ENCODE measurements at places on chromosomes 12 and 14.
A peak's percentile ranks its signal among the peaks of the same experiment; 100 is the strongest.

DNA sequence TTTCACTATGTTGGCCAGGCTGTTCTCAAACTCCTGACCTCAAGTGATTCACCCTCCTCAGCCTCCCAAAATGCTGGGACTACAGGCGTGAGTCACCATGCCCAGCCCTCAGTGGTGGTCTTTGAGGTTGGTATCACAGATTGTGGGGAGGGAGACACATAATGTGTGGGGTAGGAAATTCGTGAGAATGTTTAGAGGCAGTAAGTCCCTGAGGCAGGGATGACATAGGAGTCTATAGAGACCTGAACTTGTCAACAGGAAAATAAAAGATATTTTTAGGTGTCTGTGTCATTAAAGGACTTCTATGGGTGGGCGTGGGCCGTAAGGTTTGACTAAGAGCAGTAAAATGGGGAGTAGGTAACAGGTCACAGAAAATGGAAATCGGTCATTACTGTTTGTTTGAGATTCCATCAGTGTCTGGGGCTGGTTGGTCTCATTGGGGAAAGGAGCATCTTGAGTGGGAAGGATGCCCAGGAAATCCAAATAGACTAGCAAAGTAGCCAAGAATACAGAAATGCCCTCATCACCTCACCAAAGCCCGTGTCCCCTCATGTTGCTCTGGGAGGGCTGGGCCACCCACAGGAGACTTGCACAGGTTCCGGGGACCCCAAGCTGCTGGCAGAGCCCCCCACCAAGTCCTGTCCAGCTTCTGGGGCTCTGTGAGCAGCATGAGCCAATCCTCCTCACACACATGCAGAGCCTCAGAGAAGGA, 63.6 kb upstream of the BCL2L14 start:
- DNase-seq, result no peak

DNA sequence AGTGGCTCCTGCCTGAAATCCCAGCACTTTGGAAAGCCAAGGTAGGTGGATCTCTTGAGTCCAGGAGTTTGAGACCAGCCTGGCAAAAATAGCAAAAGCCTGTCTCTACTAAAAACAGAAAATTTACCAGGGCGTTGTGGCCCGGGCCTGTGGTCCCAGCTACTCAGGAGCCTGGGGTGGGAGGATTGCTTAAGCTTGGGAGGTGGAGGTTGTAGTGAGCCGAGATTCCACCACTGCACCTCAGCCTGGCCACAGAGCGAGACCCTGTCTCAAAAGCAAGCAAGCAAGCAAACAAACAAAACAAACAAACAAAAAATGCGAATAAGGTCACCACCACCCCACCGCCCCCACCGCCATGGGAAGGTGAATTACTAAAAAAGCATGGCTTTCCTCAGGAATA, 238.7 kb downstream of the ATXN7L3B start:
- DNase-seq, result no peak

DNA sequence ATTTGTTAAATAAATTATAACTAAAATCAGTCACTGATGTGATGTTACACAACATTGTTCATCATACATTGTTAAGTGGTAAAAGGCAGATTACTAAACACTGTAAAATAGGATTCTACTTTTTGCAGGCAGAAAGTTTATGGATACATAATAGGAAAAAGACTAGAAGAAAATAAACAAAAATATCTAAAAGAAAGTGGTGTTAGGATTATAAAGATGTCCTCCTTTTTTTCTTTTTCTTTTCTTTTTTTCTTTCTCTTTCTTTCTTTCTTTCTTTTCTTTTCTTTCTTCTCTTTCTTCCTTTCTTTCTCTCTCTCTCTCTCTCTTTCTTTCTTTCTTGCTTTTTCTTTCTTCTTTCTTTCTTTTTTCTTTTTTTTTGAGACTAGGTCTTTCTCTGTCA, 39.6 kb upstream of the HELB start:
- DNase-seq, result no peak

DNA sequence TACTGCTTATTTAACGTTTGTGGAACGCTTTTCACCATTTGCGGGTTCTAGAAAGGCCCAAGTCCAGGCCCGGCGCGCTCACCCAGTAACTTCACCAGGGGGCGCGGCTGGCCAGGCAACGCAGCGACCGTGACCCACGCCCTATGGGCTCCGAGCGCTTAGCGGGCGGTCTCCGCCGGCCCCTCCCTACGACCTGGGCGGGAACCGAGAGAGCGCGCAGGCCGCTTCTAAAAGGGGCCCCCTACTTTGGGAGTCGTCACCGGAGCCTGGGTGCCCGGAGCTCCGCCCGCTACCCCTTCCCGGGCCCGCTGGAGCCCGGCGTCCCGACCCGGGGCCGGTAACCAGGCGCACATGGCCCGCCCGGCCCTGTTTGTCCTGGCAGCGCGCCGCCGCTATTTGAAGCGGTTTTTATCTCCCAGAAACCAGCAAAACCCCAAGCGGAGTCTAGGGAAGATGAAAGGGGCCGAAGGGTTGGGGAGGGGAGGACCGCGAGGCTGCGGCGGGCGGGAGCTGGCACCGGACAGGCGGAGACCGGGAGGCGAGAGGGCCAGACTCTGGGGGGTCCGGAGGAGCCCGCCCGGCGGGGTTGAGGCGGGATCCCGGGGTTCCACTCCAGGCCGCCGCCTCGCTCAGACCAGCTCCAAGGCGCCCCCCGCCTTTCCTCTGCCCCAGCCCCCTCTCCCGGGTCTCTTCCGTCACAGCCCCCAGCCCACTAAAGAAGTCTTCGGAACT, 3.5 kb upstream of the AAAS start:
- DNase-seq, result peak; percentile 64

DNA sequence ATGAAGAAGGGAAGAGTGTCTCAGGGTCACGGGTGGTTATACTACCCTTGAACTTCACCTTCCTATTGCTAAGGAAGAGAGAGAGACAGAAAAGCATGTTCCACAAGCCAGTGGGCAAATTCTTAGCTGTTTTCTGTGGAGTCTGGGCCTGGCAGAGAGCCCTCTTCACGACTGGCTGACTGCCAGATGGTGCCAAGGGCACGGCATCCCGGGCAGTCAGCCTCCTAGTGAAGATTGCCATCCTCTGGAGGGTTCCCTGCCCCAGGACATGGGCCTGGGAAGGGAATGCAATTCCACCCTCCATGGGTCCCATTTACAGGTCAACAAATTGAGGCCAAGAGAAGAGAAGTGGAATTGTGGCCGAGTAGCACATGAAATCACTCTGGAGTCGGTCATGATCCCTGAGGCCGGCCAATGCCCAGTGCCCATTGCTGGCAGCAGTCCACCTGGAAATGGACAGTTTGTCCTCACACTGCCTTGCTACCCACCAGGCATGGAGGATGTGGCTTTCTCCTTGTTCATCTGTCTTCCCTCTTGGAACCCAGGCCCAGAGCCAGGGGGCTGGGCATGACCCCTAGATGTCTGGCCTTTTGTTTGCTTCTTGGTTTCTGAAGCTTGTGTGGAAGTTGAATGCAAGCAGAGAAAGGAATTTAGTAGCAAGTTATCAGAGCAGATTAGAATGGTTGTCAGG, 9.9 kb downstream of the TUNAR start:
- no peak for DNase-seq

GRCh38 chr14:74362361-74362915, 14.2 kb downstream of the VRTN start:
- peak; percentile 42 for DNase-seq

DNA sequence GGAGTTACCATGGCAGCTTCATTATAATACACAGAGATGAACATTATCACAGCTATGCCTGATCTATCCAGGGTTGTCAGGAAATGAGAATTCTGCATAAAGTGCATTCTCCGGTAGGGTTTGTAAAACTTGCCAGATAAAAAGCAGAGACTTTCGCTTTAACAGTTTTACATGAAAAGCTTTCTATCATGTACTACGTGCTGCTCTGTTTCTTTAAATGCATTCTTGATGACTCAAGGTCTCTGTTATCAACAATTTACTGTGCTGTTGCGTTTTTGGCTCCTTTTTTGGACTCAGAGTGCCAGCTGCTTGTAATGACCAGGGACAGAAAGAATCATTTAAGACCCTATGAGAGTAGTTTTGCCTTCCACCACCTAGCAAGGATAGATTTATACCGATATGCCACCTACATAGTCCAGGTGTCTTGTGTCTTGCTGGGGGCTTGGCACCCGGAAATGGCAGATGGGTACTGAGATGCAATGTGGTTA, 371.2 kb downstream of the BTG1 start:
- DNase-seq, result no peak

DNA sequence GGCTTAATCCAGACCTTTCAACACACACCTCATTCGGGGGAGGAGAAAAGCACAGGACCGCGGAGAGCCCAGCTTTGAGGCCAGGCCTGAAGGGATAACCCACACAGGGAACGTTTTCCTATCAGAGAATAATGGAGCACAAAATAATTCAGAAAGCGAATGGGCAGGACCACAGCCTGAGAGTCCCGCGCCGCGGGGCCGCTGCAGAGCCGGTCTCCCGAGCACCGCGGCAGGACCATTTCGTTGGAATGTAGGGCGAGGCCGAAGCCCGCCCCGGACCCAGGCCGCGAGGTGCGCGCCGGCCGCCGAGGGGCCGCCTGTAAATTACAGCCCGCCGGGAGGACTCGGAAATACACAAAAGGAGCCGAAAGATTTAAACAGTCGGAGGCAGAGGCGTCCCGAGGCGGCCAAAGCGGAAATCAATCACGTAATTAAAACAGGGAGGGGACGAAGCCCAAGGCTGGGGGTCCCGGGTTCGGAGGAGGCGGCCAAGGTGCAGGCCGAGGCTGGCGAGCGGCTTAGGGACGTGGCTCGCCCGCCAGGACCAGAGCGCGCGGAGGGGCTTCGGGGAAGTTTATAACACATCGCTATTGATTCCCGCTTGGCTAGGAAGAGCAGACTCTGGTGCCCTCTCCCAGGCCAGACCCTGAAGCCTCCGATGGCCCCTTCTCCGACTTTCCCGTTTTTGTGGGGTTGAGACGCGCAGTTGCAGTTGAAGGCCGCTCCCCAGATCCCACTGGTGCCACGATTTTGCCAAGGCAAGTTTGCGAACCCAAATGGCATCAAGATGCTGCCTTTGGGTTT, 6.3 kb upstream of the HOXC4 start:
- no peak for DNase-seq

- DNase-seq, result no peak
Observed at GRCh38 chr12:24933694-24934407, 15.1 kb downstream of the BCAT1 start.

DNA sequence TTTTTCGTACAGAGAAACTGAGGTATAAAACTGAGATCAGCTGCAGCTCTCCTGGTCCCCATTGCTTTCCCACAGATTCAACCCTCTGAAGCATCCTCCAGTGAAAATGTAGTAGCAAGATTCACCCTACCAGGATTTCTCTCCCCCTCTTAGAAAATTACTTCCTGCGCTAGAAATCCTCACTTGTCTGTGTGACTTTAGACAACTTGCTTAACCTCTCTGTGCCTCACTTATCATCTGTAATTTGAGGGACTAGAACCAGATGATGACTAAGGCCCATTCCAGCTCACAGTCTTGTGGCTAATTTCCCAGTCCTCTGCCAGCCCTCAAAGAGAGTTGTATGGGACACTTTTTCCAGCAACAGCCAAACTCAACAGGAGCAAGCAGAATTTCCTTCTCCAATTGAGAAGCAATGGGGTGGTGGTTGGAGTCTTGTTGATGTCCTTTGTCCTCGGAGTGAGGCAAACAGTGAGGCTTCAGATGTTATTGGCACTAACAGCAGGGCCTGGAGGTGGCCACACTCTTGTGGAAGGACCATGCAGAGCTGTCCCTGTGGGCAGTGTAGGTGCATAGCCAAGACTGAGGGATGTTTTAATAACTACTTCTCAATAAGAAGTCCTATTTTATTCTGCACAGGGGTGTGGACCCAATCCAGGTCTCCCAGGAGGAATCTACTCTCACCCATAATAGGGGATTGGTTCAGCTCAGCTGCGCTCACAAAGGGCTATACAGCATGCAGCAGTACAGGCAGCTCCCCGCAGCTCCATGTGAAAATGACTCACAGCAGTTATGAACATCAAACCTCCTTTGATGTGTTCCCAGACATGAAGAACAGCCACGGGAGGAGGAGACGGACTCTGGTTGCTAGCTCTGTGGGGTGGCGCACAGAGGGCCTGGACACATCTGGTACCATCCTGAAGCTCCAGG, 200.1 kb downstream of the DAD1 start:
- DNase-seq, result no peak

- no peak for DNase-seq
Observed at GRCh38 chr14:37974421-37974820, 233.3 kb upstream of the SSTR1 start.

GRCh38 chr14:56796259-56796658, 14.0 kb downstream of the OTX2 start:
- no peak for DNase-seq

- DNase-seq, result peak; percentile 44
Observed at GRCh38 chr12:49342066-49342913, 4.4 kb upstream of the DNAJC22 start.

DNA sequence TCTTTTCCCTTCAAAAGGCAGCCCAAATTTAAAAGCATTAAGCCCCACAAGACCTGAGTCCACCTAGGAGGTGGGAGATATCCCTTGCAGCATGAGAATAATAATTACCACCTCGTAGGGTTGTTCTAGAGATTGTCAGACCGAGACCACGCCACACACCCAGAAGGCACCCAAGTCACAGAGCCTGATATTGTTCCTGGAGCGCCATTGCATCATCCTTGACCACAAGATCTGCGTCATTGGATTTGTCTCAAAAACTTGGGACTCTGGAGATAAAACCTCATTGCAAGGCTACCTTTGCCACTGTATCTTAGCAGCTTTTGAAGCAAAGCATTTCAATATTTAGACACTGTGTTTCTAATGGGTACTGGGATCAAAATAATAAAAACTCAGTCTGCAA, 29.4 kb upstream of the PPP2R5C start:
- no peak for DNase-seq

DNA sequence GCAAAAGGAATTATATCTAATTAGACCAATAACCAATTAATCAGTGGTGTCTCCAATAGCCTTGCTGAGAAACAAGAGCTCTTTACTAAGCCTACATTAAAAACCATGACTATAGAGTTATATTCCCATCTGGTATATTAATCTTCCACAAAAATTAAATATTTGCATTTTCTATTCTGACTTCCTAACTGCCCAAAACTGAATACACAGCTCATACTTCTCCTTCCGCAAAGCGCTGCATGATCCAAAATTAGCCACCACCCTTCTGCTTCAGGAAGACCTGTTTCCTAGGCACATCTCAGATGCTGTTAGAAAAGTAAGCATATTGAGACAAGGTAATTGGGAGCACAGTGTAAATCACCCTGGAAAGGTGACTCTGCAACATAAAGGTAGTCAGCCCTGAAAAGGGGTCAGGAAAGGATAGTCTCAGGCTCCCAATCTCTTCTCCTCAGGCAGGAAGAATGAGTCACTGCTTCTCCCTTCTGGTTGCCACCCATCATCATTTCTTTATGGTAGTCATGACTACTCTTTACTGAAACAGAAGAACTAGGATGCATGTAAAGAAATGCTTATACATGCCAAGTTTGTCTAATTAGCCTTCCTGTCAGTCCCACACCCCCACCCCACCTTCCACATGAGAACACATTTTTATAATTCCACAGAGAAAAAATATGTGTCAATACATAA, 54.3 kb downstream of the PLCZ1 start:
- DNase-seq, result no peak

- DNase-seq, result no peak
Observed at GRCh38 chr14:62687818-62688217, 357.4 kb downstream of the KCNH5 start.
